ENCODE measurements at places on chromosomes 6 and 20.
A peak's percentile ranks its signal among the peaks of the same experiment; 100 is the strongest.

DNA sequence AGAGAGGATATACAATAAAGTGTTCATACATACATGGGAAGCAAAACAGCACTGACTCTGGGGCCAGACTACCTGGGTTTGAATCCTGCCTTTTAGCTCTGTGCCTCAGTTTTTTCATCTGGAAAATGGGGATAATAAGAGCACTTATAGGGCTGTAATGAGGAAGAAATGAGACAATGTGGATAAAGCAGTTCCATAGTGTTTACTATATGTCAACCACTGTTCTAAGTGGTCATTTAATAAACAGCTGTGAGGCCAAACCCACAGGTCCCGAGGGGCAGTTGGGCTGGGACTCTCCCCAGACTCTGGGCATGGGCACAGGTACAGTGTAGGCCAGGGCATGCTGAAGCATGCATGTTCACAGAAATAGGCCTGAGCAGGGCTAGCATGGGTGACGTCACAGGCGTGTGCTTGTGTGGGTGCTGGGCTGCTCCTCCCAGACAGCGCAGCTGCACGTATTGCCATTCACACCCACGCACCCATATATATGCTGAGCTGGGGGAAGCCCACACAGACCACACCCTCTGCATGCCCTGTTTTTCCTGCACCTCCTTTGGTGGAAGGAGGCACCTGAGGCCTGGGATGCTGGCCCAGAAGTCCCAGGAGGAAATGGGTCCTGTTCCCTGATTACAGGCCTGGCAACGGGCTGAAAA is 3.5 kb upstream of the PLCG1 start:
- DNase-seq = no peak

GRCh38 chr6:116974526-116975316 is 97.7 kb downstream of the RFX6 start:
- DNase-seq = no peak

GRCh38 chr20:16395366-16395765 is 177.9 kb downstream of the KIF16B start:
- DNase-seq = no peak

- DNase-seq = peak; percentile 93
Measured at GRCh38 chr20:31674895-31675827, 37.4 kb downstream of the COX4I2 start.

GRCh38 chr6:119329794-119330180 is 19.8 kb downstream of the MAN1A1 start:
- no peak for DNase-seq

DNA sequence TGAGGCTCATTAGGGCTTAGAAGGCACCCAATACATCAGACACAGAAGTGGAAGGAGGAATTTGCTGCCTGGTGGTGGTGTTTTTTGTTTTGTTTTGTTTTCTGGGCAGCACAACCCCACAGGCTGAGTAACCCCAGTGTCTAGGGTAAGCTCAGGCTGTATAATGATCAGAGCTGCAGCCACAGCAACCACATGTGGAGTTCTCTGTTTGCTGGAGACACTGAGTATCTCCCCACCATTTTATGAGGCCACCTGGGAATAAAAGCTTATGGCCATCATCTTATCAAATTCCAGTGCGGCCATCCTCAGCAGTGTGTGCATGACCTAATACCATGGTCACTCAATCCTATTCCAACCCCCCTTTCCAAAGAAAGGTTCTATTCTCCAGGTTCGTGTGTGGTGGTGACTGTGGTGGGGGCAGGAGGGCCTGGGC is 3.4 kb upstream of the DLL1 start:
- no peak for DNase-seq

- no peak for DNase-seq
Measured at GRCh38 chr6:167829513-167829912, 2.8 kb downstream of the AFDN start.

- DNase-seq = peak; percentile 79
Measured at GRCh38 chr6:109440331-109441068, at the start of the genes PPIL6 and SMPD2. TSS of gene PPIL6 (minus strand) at chr6:109440628. CDS start at chr6:109440590, 38 bp downstream. TSS of gene SMPD2 (plus strand) at chr6:109440724. CDS start at chr6:109441122, 398 bp downstream.

GRCh38 chr20:35831029-35831428 is 59.2 kb downstream of the PHF20 start:
- DNase-seq = no peak

- DNase-seq = no peak
Measured at GRCh38 chr6:3081960-3082359, 13.7 kb downstream of the RIPK1 start.

DNA sequence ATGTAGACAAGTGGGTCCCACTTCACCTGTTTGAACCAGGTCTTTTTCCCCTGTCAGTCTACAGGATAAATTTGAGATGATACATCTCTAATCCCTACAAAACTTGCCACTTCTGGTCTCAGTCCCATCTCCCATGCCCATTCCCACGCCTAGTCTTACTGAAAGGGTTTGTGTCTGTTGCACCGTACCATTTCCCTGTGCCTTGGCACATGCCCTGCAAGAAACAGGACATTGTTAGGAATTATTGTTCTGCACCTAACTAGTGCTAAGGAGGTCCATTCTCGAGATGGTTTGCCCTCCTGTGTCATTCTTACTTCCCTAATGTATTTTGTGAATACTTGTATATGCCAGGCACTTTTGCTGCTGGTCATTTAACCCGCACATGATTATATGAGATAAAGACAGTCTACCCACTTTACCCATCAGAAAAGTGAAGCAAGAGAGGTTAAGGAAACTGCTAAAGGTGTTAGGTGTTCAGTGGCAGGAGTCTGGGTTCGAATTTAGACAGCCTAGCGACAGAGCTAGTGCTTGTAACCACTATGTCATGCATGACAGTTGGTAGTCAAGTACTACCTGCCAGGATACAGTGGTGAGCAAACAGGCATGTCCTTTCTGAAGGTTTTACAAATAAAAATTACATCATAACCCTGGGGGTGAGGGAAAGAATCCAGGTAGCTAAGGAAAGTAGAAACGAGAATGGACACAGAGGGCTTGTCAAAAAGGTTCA is 12.7 kb downstream of the FAM217A start:
- DNase-seq = no peak

DNA sequence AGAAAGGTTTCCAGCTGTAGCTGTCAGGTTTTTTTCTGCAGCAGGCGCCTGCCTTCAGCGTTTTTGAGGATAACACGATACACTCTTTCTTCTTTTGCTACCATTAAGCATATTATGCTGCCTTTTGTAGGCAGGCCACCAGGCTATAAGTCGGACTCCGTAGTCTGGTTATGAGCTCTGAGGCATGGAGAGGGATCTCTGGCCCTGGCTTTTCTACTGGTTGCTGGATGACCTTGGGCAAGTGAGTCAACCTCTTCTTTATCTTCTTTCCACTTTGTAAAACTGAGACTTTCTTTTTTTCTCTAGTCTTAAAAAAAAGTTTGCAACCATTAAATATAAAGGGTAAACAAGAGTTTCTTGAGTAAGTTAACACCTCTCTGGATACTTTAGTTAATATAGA is 120.2 kb downstream of the BCKDHB start:
- DNase-seq = no peak

DNA sequence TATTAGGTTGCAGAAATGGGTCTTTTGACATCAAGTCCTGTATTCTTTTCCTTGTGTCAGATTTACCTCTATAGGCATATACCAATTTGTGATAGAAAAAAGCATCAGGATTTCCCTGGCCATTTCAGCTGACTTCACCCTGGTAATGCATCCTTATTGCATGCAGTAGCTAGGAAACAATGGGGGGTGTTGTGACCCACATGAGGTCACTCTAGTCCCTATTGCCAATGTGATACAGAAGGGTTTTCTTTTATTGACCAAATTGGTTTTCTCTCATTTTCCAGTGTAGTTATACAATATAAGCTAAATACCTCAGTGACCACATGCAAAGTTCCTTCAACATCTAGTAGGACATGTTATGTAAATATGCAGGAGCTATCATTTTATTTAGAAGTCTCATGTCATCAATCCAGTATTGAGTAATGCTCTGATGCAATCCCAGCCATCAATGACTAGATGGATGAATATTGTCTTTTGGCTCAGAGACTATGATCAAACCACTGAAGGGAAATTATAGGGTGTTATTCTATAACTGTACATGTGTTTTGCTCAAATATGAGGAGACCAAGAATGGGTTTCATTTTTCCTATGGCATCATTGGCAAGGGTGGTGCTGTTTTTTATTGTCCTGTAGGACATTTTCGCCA is 177.7 kb downstream of the KLHL32 start:
- no peak for DNase-seq

- no peak for DNase-seq
Measured at GRCh38 chr6:7424967-7425807, 35.6 kb downstream of the RIOK1 start.

GRCh38 chr6:31881136-31881859 is 2.5 kb upstream of the SLC44A4 start:
- DNase-seq = no peak

GRCh38 chr20:34579191-34579978 is 20.9 kb downstream of the MAP1LC3A start:
- no peak for DNase-seq

- DNase-seq = no peak
Measured at GRCh38 chr20:37394543-37395409, 48.8 kb downstream of the SRC start.
